ENCODE measurements at places on chromosomes 13 and 19.

- no peak for DNase-seq
These were observed 1251.9 kb upstream of the SLC10A2 start for GRCh38 chr13:104318121-104318520.

DNA sequence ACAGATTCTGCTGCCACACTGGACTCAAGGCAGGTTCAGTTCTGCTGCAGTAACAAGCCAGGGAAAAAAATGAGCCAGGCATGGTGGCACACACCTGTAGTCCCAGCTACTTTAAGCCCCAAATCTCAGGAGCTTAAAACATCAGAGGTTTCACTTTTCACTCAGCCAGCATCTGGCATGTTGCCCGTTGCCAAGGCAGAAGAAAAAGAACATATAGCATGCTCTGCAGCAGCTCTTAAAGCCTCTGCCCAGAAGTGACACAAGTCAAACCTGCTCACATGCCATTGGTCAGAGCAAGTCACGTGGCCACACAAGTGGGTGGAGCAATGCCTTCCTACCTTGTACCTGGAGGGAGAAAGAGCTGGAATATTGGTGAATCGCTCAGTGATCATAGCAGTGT lies 14.7 kb upstream of the ADGRE5 start:
- DNase-seq, result peak; percentile 83

DNA sequence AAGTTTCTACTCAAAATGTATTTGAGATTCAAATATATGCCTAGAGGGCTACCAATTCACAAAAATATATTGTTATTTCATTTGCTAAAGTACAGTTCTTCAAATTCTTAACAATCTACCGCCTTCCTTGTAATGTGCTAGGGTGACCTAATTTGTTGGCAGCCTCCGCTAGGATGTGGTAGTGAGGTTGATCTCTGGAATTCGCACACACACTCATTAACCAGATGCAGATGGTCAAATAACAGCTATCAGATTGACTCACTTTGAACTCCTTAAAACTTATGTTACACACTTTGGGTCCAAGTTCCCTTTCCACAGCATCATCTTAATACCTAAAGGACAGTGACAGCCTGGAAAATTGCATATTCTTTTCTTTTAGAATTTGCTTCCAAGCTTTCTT lies 367.3 kb downstream of the DCT start:
- no peak for DNase-seq

GRCh38 chr19:49336482-49337266 lies 1.5 kb downstream of the CD37 start:
- DNase-seq, result no peak

DNA sequence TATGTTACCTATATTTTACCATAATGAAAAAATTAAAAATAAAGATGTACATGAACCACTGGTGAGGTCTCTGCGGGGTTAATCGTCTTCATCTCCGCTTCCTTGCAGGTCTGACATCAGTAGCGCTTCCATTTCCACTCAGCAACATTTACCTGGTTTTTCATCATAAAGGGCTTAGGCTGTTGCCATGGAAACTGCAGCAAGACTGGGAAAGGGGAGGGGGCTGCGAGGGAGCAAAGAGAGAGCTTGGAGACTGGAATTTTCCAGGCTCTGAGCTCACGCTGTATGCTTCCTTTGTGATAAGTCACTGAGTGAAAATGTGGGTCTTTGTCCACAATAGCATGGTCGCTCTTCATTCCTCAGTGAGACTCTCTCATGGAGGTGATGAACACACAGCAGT lies 136.6 kb upstream of the USP29 start:
- no peak for DNase-seq

DNA sequence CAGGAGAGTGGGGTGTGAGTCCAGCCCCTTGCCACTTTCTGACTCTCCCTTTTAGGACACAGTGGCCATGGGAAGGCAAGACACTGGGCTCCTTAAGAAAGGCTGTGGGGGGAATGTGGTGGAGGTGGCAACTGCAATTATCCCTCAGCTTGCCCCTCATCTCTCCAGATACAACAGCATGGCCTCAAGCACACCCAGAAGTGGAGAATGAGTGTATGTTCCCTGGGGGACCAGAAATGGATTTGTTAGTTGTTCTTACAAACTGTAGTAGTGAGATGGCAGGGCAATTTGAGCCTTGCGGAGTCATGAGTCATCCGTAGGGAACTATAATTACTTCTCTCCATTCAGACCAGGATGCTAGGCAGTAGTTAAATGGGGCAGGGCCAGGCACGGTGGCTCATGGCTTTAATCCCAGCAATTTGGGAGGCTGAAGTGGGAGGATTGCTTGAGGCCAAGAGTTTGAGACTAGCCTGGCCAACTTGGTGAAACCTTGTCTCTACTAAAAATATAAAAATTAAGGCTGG lies 25.6 kb upstream of the CXCL17 start:
- no peak for DNase-seq

GRCh38 chr13:112133499-112134390 lies 66.8 kb downstream of the SOX1 start:
- DNase-seq, result no peak

DNA sequence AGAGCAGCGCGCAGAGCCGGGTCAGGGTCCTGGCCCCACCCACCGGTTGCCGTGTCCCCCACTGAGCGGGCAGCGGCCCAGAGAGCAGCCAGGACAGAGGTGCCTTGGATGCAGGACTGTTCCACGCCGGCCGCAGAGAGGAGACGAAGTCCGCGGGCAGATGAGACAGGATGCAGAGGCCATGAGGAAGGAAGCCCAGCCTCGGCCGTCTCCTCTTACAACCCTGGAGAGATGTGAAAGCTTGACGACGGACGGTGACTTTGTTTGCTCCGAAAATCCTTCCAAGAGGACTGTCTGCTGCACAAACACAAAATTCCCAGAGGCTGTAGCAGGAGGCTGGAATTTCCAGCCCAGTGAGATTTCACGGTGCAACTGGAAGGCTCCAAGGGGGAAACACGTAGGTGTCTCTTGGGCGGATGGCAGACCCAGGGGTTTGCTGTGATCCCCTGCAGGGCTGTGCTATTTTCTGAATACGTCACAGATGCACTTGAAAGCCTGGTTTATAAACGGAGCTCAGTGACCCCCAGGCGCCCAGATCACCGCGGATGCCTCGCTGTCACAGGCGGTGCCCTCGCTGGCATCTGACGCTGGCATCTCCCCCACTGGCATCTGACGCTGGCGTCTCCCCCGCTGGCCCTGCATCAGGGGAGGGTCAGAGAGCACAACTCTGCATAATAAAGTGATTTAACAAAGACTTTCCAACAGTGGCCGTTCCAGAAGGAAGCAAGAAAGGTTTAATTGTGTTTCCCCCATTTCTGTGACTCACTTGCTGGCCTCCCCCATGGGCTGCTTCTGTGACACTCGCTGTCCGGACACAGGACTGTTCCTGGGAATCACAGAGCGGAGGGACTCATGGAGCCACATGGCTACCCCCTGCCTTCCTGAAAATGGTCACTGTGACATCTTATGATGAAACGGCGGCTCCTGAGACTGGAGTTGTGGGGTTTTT lies 62.0 kb upstream of the C13orf46 start:
- DNase-seq, result no peak

- DNase-seq, result no peak
These were observed 812.7 kb upstream of the MIR17HG start for GRCh38 chr13:90534617-90535370.

DNA sequence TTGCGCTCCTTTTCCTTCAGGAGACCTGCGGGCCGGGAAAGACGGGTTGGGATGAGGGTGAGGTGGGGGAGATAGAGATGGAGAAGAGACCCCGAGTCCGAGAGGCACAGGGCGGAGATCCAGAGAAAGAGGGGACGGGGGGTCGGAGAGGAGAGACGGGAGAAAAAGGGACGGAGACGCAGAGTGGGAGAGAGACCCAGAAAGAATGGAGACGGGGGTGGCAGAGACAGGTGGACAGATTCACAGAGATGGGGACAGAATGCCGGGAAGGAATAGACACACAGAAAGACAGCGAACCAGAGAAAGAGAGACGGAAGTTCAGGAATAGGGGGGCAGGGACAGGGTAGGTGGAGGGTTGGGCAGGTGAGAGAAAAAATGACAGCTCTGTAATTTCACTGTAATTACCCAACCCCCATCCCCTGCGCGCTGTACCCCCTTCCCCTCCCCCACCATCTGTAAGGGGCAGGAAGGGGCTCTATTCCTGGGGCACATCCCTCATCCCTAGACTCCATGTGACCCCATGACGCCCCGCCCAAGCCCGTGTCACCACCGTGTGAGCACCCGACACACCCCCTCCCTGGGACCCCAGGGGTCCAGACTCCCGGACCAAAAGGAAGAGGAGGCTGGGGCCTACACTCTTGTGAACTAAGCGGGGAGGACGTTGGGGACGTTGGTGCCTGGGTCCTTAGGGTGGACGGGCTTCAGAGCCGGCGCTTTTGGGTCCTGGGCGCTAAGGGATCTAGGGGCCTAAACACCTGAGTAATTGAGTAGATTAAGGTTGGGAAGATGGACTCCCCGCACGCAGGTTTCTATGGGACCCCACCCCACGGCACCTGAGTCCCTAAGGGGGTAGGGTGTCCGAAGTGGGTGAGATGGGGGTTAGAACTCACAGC lies 967 bp downstream of the DBP start:
- no peak for DNase-seq

Measured in stimulated activated CD4-positive, alpha-beta T cell treated with anti-CD3 and anti-CD28 coated beads, TNF-alpha, amount 100 ng/mL, for 1 hour (primary cell).